ENCODE measurements at places on chromosomes 11 and 22.

DNA sequence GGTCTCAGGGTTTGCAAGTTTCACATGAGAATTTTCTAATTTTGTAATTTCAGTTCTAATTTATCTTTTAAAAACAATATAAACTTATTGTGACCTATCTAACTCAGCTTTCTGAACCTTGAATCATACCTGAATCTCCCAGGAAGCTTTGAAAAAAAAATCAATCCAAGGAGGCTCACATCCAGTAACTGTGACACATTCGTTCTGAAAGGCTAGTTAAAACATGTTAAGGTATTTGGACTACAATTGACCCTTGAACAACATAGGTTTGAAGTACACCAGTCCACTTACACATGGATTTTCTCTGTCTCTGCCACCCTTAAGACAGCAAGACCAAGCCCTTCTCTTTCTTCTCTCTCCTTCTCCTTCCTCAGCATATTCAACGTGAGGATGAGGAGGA lies 40.0 kb downstream of the DDI1 start:
- DNase-seq: no peak

DNA sequence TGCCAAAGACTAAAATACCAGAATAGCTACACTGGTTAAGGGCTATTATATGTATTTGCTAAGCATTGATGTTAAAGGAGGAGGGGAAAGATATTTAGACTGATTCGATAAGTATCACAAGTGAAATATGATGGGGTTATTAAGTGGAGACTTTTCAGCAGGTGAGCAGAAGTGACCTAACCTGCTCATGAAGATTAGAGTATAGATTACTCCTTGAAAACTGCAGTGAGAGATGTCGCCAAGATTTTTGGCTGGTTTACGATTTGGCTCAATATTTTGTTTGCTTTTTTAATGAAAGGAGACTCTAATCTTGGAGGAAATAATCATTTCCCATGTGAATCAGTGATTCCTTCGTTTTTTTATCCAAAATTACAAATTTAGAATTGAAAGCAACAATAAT lies 1279.5 kb upstream of the TENM4 start:
- no peak for DNase-seq

DNA sequence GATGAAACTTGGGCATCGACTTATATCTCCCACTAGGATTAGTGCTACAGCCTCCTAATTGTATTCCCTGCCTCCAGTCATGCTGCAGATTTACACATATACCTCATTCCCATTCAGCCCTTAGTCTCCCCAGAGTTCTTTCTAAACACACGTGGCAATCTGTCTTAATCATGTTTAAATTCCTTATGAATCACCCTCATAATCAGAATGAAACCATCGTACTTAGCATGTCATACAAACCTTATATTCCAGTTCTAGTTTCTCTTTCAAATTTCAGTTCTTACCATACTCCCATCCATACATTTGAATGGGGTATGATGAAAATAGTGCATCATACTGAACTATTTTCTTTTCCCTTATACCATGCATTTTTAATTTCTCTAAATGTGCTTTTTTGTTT lies 6.0 kb upstream of the OR10A2 start:
- no peak for DNase-seq

- no peak for DNase-seq
These were observed 4.4 kb downstream of the SCARF2 start for GRCh38 chr22:20433191-20433590.

DNA sequence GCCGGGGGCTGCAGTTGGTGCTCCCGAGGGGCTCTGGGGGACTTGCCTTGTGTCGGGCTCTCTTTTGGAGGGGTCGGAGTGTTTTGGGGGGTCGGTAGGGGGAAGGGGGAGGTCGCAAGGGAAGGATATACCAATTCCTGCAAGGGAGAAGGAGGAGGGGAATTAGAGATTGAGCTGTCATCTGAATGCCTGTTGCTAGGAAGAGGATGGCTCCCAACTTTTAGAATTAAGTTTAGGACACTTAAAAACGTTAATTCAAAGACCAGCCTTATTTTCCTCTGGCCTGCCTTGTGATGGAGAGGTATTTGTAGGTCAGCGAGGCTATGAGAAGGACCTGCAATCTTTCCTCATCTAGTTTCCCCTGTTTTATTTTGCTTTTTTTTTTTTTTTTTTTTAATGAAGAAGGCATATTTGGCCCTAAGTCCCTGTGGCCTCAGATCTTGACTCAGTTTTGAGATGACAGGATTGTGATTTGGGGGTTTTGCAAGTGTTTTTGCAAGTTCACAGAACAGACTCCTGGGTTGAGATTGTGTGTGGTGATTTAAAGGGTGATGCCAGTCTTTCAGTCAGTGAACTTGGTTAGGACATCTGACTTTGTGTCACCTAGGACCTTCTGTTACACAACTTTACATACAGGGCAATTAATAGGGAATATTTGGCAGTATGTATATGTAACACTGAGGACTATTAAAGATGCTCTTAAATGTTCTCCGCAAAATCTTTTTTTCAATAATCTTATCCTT lies 672 bp downstream of the TMEM135 start:
- DNase-seq: no peak

DNA sequence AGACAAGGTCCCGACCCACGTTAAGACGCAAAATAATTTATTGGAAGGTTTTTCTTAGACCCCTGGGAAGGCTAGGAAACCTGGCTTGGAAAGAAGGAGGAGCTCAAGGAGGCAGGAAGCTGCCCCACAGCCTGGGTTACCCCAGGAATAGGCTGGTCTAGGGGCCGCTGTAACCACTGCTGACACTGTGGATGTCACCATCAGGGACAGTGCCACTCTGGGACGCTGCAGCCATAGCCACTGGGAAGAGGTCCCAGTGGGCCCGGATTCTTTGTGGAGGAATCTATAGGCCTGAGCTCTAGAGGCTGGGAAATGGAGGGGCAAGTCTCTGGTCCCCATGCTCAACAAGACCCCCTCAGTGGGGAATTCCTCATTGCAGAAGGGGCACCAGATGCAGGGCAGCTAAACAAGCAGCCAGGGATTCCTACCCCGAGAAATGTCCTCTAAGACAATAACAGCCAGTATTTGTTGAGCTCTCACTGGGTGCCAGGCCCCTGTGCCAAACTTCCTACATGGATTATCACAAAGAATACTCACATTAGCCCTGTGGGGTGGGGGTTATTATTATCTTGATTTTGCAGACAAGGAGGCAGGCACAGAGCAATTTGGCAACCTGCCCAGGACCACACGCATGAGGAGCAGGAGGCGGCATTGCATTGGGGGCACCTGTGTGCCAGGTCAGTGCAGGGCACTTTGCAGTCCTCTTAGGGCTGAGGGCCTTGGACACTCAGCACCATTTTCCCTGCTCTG lies 19.5 kb upstream of the CHKA start:
- DNase-seq: no peak

- DNase-seq: peak; percentile 75
These were observed 12.3 kb downstream of the APOL6 start for GRCh38 chr22:35660291-35661127.

- DNase-seq: peak; percentile 51
These were observed 375 bp downstream of the SLC25A1 start for GRCh38 chr22:19178065-19178656.

DNA sequence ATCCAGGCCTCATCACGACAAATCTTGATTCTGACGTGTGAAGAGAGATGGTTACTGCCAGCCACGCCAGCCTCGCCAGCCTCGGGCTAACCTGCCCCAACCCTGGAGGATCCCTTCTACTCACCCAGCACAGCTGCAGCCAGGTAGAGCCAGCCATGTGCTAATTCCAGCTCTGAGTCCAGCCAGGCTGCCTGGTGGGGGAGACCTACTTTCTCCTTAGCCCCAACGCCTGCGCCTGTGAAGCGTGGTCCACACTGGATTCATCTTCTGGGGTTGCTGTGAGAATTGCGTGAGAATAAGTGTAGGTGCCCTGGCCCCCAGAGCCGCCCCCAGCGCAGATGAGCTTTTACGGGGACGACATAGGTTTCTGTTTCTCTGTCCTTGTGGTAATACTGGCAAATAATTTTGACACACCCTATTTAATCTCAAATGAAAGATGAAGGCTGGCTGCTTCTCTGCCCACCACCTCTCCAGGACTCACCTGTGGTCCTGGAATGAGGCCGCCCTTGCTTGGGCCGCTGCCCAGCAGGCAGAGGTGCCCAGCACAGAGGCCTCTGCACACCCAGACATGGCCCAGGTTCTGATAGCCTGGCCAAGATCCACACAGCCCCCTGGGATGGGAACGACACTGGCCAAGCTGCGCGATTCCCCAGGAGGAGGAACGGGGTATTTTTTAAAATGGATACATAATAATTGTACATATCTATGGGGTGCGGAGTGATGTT lies 528.4 kb downstream of the TBC1D22A start:
- no peak for DNase-seq

DNA sequence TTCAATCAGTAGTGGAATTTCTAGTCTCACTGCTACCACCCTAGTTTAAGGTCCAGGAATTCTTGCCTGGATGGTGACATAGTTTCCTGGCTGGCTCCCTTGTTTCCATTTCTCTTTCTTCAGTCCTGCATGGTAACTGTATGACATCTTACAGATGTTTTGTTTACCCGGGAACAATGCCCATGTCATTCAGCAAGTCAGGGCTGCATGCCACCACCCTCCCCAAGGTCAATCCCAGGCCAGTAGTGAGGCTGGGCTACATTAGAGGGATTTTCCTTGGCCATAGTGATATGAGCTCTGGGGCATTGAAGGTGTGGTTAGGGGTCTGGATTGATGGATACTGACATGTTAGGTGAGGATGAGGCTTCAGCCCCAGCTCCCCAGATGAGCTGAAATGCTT lies 114.9 kb upstream of the E2F8 start:
- no peak for DNase-seq

GRCh38 chr22:22508274-22509176 lies at the start of gene ZNF280B:
TSS of gene ZNF280B (minus strand) at chr22:22508742. CDS start at chr22:22489398, 19,344 bp downstream.
- peak; percentile 46 for DNase-seq

DNA sequence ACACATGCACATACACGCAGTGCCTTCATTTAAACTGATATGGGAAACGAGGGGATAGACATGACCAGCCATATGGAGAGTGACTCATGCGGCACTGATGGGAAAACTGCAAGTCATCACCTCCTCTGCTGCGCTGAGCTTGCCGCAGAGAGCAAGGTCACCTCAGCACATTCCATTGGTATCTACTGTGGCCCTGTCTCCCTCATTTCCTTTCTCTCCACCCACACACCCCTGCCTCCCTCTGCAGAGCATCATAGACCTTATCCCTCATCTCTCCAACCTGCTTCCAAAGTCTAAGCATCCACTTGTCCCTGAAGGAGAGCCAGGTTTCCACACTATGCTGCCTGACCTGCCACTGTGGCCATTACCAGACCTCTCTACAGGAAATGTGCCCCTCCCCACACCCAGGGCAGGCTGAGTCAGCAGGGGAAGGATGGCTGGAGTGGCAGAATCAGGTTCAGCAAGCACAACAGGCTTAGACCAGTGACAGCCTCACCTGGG lies 116.9 kb upstream of the SNX19 start:
- no peak for DNase-seq

DNA sequence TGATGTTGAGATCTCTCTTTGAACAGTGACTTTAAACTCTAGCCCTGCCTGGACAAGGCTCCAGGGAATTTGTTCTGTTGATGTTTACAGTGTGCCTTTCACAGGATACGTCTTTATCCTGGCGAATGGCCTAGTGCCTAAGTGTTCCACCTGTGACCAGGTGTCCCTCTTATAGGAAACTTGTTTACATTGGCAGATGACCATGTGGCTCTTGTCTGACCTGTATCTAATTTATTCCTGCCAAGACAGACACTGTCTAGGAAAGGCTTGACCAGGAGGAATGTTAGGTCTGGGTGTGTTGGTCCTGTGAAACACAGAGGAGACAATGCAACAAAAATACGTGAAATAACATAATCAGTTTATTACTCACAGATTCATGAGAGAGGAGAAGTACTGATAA lies 875.6 kb downstream of the METTL15 start:
- DNase-seq: no peak

DNA sequence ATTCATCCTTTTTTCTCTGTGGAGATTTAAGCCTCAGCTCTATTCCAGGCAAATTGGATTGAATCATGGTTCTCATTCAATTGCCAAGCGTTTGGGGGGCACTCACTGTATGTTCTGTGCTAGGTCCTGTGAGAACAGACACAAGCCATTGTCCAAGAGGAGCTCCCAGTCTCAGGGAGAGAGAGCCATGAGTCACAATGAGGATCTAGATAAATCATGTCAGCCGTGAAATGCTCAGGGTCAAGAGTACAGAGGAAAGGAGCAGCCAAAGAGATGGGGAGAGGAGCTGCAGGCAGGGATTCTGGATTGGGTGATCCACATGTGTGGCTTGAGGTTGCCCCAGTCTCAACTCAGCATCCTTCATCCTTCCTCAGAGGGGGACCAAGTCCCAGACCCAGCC lies 93.6 kb downstream of the FEZ1 start:
- DNase-seq: no peak

GRCh38 chr11:120184946-120185705 lies 25.7 kb upstream of the OAF start:
- DNase-seq: no peak

DNA sequence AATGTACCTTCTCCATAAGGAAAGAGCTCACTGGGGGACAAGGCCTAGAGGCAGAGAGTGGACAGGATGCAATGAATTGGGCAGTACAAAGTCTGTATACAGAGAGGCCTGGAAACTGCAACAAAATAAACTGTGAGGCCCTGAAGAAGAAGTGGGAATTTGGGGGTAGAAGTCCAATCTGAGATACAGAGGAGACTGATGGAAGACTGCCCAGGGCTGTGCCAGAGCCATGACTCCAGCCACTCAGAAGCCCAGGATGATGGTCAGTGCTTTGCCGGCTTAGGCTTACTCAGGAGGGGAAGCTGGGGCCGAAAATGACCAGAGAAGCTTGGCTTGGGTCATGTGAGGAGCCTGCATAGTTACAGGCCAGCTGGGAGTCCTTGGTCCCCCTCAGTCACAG lies 5.7 kb downstream of the SAA4 start:
- no peak for DNase-seq

GRCh38 chr11:120432056-120433018 lies 79.2 kb upstream of the GRIK4 start:
- DNase-seq: no peak

DNA sequence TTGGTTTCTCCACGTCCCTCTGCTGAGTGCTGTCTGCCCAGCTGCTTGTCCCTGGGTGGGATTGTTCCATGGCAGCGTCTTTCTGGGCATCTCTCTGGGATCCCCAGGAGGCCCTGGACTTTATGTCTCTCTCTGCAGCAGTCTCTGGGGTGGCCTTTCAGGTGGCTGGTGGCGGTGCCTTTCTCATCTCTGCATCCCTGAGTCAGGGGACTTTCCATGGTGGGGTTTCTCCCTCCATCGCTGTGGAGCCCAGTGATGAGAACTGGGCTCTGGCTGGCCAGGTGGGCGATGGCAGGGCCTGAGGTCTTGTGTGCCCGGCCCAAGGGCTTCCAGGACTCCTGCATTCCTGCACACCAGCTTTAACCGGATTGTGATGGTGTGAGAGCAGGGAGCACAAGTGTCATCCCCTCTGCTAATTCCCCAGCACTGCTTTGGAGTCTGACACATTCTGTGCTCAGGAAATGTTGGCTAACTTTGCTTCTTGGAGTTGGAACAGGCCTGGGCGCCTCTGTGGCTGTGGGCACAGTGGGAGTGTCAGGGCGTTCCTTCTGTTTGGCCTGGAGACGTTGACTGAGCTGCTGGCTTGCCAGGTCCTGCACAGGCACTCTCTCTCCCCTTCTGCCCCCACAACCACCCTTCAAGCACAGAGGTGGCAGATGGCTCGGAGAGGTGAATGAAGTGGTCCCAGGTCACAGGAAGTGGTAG lies 27.9 kb downstream of the FAM83F start:
- no peak for DNase-seq
